ENCODE measurements at places on chromosomes 7 and 10.

DNA sequence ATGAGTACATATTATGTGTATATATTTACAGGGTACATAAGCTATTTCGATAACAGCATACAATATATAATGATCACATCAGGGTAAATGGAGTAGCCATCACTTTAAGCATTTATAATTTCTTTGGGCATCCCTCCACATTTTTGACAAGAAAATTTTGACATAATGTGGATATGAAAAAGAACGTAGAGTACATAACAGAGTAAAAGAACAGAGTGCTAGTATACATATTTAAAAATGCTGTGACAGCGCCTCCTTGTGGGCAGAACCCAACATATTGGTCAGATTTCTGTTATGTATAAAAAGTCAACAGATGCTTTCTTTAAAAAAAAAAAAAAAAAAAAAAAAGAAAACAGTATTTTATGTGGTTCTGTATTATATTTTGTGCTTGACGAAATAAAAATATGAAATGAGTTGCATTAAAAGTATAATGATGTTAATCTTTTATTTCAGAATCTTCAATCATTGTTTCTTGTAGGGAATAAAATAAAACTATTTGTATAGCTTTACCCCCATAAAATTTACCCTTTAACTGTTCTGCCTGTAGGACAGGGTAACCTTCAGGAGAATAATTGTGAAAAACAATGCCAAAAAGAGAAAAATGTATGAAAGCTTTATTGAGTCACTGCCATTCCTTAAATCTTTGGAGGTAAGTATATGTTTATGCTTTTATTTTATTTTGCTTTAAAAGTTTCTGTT is 18.3 kb upstream of the HBP1 start:
- DNase-seq = peak; percentile 61

DNA sequence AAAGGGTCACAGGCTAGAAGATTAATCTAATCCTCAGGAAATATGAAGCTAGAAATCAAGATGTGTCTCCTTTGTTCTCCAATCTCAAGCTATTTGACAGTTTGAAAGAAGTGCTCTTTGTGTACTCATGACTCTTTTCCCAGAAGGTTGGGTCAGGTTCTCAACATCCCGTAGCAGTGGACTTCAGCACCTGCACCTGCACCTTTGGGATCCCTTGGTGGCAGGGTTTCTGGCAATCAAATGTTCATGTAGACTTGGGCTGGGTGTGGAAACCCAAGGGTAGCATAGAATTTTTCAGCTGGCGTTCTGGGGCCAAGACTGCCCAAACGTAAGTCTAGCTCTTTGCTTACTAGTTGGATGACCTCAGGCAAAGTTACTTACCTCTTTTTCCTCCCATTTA is 134.4 kb downstream of the ADRA2A start:
- DNase-seq = no peak

- no peak for DNase-seq
These were observed 23.6 kb downstream of the VIPR2 start for GRCh38 chr7:159121068-159121467.

GRCh38 chr10:119447421-119447820 is 95.1 kb downstream of the RGS10 start:
- DNase-seq = no peak

- DNase-seq = peak; percentile 74
These were observed at the start of gene SEMA3C for GRCh38 chr7:80918909-80919721. TSS of gene SEMA3C (minus strand) at chr7:80919051. CDS start at chr7:80916781, 2,270 bp downstream.

DNA sequence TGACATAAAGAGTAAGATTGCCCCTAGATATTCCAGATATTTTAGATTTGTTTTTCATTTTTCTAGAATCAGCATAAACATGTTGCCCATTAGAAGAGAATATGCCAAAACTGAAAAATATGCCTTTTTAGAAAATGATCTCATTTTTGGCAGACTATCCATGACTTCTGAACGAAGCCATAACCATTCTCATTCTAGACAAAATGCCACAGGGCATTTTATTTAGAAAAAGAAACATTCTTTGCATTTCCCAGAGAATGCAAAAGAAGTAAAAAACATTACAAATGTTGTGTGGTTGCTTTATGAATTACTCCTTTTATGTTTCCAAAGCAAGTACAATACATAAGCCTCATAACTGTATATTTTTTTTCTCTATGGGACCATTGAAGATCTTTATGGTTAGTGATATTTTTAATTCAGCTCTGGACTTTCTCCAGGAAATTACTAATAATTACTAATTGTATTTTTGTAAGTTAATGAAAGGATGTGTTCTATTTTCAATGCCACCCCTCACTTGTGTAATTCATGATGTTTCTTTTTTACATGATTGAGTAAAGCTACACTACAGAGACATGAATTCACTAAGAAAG is 109.6 kb upstream of the SEM1 start:
- no peak for DNase-seq

Measured in NCI-H146 (cell line).